Stimulated activated CD8-positive, alpha-beta memory T cell treated with anti-CD3 and anti-CD28 coated beads, Interleukin-7, amount 100 ng/mL, for 48 hours (primary cell): ENCODE measurements at places on chromosomes 7 and 10.

DNA sequence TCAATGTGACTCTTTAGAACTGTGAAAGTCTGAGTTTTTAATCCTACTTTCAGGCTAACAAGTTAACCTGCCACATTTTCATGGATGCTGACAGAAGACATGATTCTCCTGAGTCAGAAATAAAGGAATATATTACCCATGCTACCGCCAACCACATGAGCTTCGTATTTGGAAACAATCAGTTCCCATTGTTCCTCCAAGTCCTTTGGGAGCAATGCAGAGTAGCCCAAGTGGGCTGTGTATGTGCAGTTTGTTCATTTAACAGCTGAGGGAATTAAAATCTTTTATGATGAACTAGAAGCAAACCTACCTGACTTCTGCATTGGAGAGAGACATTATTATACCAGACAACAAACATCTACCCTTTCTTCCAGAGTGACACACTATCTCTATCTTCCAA lies 169.3 kb upstream of the BET1 start:
- DNase-seq, result no peak

DNA sequence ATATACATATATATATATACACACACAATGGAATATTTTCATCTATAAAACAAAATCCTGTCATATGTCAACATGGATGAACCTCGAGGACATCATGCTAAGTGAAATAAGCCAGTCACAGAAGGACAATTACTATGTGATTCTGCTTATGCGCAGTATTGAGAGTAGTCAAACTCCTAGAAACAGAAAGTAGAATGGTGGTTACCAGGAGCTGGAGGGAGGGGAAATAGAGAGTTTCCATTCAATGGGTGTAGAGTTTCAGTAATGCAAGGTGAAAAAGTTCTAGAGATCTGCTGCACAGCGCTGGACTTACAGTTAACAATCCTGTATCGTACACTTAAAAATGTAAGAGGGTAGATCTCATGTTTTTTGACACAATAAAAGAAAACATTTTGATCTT lies 181.9 kb downstream of the CDCA7L start:
- DNase-seq, result no peak

DNA sequence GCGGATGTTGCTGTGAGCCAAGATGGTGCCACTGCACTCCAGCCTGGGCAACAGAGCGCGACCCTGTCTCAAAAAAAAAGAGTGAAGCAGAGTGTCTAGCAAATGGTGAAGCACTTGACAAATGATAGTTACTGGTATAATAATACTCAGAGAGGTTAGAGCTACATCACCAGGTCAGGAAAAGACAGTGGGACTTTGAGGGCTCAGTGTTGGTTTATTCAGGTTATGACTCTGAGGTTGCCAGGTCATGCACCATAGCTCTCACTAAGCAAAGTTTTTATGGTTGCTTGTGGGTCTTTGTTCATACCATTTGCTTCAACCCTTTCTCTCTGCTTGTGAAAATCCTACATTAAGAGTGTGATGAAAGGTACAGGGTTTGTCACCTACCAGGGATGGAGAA lies 13.6 kb downstream of the MRPS33 start:
- no peak for DNase-seq

GRCh38 chr10:93680412-93681047 lies 21.9 kb downstream of the FRA10AC1 start:
- no peak for DNase-seq

- peak; percentile 28 for DNase-seq
Measured at GRCh38 chr10:6678211-6678803, 98.2 kb upstream of the PRKCQ start.

GRCh38 chr10:125538947-125539731 lies 143.8 kb downstream of the TEX36 start:
- DNase-seq, result no peak

GRCh38 chr7:124390301-124390700 lies 357.4 kb upstream of the TMEM229A start:
- no peak for DNase-seq

DNA sequence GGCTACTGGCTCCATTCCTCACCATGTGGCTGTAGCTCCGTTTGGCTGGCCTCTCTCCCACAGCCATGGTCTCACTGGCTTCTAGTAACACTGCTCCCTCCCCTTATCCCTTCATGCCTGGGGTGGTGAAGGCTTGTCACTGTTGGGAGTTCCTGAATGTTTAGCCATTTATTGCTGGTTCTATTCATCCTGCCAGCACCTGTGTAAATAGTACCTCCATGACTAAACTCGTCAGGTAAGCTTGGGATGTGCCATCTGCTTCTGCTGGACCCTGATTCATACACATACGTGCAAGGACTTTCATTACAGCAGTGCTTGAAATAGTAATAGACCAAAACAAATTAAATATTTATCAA lies 61.6 kb downstream of the CCDC71L start:
- DNase-seq, result no peak

DNA sequence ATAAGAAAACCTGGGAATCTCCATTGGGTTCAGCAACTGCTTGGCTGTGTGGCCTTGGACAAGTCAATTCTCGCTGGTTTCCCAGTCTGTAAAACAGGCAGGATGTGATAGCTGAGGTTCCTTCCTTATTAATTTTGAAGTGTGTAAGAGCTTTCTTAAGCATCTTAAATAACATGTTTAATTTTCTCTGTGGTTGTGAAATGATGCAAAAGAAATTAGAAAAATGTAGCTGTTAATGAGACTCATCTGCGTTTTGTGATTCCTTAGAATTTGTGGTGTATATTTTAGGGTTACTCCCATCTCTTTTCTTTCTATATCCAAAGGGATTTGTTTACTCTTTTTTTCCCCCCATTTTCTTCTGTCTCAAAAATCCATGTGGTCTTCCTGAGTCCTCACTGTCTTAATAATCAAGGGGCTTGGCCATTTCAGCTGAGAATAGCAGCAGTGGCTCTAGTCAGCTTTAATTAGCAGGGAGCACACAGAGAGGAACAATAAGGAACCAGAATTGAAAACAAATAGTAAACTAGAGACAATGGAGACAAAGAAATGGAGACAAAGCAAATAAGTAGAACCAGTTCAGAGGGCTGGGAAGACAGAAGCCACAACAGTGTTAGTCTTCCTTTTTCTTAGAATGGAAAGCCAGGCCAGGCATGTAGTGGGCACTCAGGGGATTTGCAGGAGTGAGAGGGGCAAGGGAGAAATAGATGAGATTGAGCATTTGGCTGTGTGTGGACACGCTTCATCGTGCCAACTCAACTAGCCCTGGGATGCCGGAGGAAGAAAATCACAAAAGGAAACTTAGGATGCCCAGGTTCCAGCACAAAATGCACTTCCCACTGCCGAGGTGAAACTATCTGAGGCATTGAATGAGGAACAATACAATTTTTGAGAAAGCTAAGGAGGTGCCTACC lies 93.9 kb downstream of the CHN2 start:
- no peak for DNase-seq

- DNase-seq, result no peak
Measured at GRCh38 chr10:124589491-124590041, 127.9 kb downstream of the LHPP start.

DNA sequence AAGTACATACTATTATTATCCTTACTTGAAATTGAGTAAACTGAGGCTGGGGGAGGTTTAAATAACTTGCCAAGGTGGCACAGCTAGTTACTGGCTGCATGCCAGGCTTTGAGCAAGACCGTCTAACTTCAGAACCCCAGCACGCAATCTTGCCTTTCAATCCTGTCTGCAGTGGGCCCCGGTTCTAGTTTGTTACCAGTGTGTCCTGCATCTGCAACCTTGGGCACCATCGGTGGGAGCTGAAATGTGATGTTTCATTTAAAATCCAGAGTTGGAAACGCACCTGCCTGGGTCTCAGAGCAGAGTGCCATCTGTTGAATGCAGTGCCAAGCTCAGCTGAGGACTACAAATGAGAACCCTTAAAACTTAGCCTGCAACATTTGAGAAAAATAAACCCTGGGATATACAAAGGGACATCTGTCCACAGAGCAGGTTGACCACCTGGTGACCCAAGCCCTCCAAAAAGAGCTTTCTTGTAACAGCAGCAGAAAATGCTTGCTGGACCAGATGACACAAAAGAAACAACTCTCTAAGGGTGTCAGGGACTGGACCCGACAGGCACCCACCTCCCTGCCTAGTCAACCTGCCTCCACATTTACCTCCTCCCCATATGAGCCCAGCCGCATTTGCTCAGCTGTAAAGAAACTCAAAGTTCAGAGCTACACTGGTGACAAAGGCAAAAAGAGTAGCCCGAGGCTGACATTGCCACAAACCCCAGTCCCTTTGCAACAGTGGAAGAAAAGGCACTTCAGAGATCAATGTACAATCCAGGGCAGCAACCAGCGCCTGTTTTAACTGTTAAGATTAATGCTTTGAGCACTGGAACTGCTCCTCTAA lies 1.7 kb downstream of the SH3PXD2A start:
- DNase-seq, result no peak

DNA sequence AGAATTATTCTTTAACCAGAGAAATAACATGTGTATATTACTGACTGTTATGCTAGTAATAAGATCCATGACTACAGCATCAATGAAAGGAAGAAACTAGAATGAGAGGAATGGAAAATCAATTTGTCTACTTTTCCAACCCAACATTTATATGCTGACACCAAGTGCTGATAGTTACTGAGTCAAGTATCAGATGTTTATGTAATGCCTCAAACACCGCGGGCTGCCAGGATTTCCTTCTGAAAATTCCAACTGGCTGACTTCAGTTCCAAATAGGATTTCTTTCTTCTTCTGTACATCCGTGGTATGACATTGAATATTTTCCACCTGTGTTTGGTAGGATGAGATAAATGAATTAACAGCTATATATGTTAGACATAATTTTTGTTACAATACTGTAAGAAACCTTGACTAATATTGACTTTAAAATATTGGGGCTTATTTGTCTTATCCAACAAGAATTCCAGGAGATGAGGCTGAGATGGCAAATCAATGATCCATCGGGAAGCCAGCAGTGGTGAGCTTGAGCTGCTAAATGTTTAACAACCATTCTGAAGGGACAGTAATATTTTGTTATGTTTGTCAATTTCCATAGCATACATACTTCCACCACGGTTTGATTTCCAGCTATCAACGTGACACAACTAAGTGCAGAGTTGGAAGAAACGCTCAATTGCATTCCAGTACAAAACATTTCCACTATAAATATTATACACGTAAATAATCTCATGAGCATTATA lies 435.2 kb upstream of the AUTS2 start:
- no peak for DNase-seq

DNA sequence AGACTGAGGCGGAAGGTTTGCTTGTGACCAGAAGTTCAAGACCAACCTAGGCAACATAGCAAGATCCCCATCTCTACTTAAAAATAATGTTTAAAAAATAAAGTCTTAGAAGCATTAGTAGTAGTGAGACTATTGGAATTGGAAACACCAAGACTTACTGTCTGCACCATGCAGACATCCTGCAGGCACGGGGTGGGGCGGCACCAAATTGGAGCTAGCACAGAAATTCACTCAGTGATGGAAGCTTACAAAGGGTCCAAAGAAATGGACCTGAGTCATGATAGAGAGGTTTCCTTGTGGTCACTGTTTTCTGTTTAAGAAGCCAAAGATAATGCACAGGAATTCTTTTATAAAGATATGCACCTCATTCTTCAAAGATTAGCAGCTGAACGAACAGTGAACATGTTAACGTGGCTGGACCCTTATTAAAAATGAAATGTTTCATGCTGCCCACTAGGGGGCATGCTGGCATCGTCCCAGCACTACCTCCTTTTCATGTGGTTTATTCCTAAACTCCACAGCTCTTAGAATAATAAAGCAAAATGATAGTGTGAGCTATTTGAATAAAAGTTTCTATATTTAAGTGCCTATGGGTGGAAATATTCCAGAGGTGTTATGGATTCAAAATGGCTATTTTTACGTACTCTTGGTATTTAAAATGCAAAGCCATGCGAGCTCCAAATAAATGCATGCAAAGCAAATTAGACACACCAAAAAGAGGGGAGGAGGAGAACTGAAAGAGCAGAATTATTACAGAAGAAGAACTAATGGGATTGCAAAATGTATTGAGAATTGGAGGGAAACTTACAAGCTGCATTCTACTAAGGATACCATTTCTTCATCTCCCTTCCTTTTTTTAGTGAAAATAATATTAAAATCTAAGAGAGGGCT lies 28.6 kb downstream of the PDSS1 start:
- DNase-seq, result no peak

GRCh38 chr7:87784424-87784823 lies 91.7 kb downstream of the SLC25A40 start:
- DNase-seq, result no peak

DNA sequence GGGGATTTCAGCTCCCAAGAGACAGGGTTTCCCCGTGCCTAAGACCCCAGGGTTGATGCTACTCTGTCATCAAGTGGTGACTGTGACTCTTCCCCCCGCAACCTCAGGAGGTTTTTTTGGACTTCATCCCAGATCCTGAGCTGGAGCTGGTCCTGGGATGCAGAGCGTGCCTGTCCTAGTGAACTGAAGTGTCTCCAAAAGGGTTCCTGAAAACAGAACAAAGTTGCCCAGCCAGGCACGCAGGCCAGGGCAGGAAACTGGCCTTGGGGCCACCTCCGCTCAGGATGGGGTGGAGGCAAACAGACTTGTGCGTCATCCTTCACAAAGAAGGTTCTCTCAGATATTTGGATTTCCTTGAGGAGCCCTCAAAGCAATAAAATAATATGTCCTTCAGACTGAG lies 118.9 kb downstream of the ITIH5 start:
- DNase-seq, result no peak

DNA sequence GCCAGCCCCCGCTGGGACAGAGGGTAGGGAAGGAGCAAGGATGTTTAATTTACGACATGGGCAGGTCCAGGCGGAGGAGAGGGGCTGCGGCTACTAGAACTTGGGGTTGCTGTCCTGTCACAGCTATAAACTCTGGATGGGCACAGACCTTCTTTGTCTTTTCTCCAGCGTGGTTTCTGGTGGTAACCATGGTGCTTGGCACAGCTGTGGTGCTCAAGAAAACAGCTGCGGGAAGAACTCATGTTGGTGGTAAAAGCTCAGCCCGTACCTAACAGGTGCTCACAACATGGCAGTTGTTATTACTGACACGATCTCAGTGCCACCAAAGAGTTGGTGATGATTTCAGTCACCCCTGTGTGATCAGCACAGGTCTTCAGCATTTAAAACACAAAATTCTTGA lies 13.8 kb downstream of the BAIAP2L1 start:
- DNase-seq, result no peak

GRCh38 chr7:82745117-82745516 lies 301.5 kb upstream of the CACNA2D1 start:
- no peak for DNase-seq

DNA sequence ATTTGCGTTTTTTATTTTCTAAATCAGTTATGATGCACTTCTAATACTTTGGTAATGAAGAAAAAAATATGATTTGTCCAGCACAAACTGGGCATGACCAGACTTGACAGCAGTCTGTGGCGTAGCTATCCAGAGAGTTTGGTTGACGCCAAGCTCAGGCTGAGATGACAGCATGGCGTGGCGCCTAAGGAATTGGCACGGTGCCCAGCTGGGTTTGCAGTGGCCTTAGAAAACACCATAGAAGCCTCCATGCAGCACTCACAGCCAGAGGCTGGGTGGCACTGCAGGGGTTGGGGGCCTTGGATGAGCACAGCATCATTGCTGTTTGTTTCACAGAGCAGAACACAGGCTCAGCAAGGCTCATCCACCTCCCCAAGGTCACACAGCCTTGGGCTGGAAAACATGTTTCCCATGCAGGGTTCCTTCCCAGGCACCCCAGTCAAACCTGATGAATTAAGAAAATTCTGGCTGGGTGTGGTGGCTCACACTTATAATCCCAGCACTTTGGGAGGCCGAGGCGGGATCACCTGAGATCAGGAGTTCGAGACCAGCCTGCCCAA lies 88.9 kb downstream of the GTF2IRD1 start:
- DNase-seq, result no peak
